ENCODE measurements at places on chromosomes 16 and 17. TPM values are rescaled to one million over a fixed set of nuclear protein-coding genes. Genes with fewer than 3 reads are reported as not detected.

Gene ACSM2A
- total RNA-seq = not detected

Gene HBZ
- not detected for total RNA-seq

Gene TBC1D3
- not detected for total RNA-seq

GRCh38 chr17:63082952-63083351 is 116.9 kb downstream of the TANC2 start:
- no peak for DNase-seq

- no peak for DNase-seq
Observed at GRCh38 chr17:50303596-50303995, 29.3 kb downstream of the TMEM92 start.

DNA sequence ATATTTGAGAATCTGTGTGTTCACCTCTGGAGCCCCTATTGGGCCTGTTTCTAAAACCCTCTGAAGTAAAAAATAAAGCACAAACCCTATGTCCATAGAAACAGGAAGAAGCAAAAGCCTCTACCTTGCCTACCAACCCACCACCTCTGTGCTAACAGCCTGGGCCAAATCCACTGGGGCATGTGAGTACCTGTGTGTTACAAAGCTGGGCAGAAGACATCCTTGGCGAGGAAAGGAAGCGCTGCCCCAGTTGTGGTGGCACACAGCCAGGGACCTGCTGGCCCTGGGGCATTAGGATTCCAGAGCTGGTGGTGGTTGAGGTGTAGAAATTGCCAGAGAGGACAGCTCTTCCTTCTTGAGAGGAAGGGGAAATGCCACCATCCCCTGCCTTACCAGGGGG is 30.0 kb downstream of the MYO18A start:
- no peak for DNase-seq

DNA sequence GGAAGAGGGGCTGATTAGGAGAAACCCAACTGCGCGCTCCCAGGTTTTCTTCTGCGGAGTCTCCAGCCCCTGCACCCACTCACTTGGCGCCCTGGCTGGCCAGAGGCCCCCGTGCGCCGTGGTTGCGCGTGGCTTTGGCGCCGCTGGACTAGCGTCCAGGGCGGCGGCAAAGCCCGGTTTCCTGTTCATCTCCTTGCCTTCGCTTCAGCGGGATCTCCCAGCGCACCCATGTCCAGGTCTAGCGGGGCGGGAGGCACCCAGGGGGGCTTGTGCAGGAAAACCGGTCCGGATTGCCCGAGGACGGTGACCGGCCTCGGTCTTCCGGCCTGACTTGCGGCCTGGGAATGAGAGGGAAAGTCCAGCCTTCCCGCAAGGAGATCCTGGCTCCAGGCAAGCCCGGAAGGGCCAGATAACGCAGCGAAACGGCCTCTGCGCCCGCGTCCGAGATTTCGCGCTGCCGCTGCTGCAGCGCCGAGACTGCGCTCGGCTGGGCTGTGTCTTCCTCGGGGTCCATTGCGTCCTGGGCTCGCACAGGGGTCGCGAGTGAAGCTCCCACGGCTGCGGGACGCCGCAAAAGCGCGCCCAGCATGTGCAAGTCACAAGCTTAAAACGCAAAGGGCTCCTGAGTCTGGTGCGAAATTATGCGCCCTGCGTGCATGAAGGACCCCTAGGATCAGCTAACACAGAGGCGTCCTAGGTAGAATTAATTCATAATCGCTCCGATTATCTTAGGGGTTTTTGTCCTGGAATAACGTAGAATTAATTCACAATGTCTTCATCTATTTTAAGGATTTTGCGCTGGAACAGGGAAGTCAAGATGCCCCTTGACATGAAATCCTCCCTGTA is 5.7 kb downstream of the FOXF1 start:
- DNase-seq = no peak

GRCh38 chr17:2392252-2393173 is 8.3 kb downstream of the MNT start:
- DNase-seq = no peak

GRCh38 chr17:76925441-76925891 is 57.3 kb downstream of the MGAT5B start:
- DNase-seq = no peak

DNA sequence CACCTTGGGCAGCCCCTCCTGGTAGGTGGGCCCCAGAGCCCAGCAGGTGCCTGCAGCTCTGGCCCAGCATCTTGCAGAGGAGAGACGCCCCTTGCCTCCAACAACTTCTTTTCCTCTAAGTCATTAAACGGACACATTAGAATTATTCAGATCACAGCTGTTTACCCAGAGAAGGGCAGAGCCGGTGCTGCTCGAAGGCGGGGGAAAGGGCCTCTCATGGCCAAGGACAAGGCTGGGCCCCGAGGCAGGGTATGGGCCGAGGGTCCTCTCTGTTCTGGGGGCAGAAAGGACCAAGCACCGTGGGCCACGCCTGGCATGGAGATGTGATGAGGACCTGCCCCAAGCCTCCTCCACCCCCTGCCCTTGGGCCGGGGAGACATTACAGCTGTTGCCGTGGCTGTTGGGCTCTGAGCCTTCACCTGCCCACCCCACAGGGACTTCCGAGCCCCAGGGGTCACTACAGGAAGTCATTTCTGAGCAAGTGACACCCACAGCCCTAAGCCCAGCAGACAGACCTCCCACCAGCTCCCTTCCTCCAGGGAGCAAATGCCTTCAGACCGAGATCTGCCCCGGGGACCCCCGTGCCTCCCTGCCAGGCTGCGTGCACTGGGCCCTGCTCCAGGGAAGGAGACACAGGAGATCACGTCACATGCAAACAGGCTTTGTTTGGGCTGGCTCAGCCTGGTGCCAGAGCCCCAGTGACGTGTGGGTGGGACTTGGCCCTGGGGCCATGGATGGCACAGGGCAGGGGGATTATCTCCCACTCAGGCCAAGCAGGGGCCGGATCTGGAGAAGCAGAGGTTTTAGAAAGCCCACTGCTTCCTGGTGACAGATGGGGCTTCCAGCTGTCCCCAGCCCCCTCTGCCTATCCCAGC is 699 bp upstream of the PVALEF start:
- no peak for DNase-seq

DNA sequence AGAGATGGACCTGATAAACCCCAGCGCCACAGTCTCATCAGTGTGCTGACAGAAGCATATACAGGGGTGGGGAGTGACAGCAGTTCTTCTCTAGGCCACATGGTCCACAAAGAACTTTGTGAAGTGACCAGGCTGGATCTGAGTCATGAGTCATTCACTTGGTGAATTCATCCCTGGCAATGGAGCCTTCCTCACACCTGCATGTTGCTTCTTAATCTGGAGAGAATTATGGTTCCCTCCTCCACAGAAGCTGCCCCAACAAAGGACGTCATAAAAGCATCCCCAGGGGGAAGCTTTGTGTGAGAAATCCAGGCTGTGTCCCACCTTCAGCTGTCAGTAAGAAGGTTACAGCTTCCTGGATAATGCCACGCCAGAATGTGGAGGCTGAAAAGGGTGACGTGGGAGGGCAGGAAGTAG is 215.6 kb upstream of the MAF start:
- DNase-seq = no peak

GRCh38 chr16:1933097-1933661 is 9.8 kb downstream of the MSRB1 start:
- no peak for DNase-seq

GRCh38 chr16:88955906-88956305 is 21.1 kb downstream of the CBFA2T3 start:
- no peak for DNase-seq

DNA sequence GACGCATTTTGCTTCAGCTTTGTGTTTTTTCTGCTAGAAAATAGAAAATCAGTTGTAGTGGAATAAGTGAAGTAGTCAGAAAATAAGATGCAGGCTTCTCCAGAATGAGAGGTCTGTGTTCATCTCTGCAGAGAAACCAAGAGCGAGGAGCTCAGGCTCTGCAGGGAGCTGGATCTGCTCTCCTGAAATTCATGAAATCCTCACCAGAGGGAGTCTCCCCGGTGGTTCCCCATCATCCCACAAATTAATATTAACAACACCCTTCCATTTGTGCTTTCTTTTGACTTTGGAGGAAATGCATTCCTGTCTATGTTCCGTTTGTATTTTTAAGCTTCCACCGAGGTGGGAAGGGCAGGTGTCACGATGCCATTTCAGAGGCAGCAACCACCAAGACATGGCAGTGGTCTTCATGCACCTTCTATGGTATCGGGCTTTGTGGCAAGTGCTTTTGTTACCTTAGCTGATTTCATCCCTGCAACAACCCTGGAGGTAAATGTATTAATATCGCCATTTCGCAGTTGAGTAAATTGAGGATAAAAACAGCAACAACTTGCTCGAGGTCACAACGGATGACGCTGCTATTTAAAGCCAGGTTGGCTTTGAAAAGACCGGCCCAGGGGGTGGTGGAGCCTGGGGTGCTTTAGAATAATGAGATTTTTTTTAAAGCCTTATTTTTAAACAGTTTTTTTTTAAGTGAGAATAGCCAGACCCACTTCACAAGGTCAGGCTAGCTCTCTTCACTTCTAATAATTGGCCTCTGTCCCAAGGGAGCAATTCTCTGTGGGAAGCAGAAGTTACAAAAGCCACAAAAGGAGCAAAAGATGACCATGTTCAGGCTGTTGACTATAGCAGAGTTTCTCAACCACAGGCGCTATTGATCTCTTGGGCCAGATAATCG is 367.6 kb upstream of the ERCC4 start:
- DNase-seq = no peak

- no peak for DNase-seq
Observed at GRCh38 chr17:6153375-6153774, 83.2 kb downstream of the WSCD1 start.

GRCh38 chr16:59213952-59214351 is 479.8 kb upstream of the GOT2 start:
- no peak for DNase-seq

- DNase-seq = no peak
Observed at GRCh38 chr17:601244-601925, 113.3 kb downstream of the VPS53 start.

DNA sequence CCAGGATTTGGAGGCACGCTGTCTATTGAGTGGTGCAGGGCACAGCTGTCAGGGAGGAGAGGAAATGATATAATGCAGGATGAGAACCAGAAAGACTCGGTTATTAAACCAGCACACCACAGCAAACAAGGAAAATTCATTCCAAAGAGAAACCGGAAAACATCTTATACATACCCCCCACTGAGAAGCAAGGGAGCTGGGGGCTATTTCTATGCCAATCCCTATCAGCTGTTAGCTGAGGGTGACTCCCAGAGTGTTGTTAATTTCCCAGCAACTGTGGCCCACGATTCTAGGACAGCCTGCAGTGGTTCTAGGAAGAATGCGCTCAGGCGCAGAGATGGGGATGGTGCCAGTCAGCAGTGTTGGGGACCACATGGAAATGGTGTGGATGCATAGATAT is 467.3 kb downstream of the PMP22 start:
- no peak for DNase-seq

DNA sequence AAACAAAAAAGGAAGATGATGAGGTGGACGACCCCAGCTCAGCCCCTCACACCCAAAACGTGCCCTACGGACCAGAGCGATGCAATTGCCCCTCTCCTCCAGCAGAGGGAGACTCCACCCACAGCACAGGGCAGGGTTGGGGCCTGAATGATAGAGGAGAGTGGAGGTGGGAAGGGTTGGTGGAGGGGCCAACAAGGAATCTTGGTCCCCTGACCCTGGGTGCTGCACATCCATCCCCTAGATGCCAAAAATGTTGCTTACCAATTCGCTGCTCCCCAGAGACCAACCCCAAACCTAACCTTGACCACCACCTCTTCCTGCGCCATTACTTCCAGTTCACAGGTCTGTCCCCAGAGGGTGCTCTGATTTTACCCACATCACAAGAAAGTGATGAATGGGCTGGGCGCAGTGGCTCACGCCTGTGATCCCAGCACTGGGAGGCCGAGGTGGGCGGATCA is 12.9 kb downstream of the P2RX5 start:
- no peak for DNase-seq

DNA sequence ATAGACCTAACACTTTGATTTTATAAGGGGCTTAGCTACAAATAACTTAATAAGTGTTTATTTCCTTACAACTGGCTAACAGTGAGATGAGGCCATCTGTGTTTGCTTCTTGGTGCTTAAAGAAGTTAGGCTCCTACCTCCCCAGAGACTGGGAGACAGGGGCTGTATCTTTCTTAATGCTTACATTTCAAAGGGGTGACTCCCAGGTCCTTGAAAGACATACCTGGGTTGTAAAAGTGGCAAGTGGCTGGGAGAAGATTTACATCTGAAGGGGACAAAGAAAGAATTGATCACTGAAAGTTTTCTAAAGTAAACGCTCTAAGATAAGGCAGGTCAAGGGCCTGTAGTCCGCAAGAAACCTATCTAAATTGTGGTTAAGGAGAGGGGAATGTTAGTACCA is 196.8 kb downstream of the CNTNAP4 start:
- DNase-seq = no peak

DNA sequence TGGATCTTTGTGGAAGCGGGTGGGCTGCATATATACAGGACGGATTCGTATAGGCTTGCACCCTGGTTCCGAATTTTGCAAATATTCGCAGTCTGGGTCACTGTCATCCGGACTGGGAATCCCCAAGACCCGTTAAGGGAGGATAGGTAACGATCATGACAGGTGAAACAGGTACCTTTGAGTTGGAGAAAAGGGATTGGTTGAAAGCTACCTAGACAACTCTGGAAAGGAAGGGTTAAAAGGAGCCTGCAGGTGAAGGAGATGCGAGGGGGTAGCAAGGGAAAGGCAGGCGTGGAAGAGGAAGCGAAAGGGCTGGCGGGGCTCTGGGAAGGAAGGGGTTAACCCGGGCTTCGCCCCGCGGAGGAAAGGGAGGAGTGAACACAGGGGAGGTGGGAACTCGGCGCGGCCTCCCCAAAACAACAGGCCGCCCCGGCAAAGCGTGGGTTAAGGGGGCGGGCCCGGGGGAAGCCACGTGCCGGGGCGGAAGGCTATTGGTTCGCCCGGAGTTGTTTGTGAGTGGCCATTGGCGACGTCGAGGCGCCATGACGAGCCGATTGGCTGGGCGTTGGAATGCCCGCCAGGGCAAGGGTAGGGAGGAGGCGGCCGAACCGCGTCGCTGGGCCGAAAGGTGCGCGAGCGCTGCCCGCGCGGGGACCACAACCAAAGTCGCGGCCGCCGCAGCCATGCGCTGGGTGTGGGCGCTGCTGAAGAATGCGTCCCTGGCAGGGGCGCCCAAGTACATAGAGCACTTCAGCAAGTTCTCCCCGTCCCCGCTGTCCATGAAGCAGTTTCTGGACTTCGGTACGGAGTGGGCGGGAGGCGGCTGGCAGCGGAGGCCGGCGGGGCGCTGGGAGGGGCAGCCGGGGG is at the start of gene PDK2:
TSS of gene PDK2 (plus strand) at position 599 of the 867 bp plus-strand sequence. CDS start at position 684, 85 bp downstream.
- DNase-seq = no peak

- peak; percentile 53 for DNase-seq
Observed at GRCh38 chr17:61927208-61928100, at the start of gene INTS2. Gene INTS2 (minus strand): TSS chr17:61927982. CDS start chr17:61926644, 1,338 bp downstream.
